ENCODE measurements at places on chromosomes 16 and 17.

DNA sequence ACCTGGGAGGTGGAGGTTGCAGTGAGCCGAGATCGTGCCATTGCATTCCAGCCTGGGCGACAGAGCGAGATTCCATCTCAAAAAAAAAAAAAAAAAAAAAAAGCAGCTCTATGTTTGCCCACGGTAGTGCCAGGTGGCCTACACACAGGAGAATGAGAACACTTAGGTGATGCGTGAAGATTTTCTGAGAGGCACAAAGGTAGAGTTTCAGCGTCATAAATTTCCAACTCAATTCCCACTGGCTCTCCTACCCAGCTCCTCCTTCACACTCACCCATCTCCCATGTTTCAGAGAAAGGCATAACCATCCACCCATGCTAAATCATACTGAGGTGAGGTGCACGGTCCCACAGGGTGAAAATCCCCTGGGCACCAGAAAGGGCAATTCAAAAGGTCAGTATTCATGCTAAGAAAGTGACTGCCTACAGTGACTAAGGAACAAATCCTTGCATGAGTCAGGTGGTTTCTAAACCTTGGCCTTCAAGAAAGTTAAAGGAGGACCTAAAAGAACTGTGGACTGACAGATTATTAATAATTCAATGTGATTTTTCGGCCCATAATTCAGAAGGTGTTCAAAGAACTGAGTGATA lies 4.8 kb downstream of the DCAKD start:
- DNase-seq, result no peak

GRCh38 chr17:4533523-4534504 lies 21.4 kb downstream of the MYBBP1A start:
- peak; percentile 85 for DNase-seq

- DNase-seq, result no peak
These were observed 17.1 kb downstream of the DGKE start for GRCh38 chr17:56851008-56851407.

GRCh38 chr17:37084372-37084771 lies 135.6 kb downstream of the AATF start:
- no peak for DNase-seq

DNA sequence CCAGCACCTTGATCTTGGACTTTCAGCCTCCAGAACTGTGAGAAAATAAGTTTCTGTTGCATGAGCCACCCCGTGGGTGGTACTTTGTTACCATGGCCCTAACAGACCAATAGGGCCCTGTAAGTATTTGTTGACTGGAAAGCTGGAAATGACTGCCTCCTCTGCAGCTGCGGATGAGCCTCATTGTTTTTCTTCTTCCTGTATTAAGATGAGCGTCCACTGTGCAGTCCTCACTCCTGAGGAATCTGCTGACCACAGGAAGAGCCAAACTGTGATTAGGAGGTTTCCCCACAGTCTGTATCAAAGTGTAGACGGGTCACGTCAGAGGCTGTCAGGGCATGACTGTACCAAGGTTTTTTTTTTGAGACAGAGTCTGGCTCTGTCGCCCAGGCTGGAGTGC lies 12.2 kb upstream of the AKTIP start:
- DNase-seq, result no peak

- no peak for DNase-seq
These were observed 13.3 kb downstream of the ARL2BP start for GRCh38 chr16:57258226-57258909.

DNA sequence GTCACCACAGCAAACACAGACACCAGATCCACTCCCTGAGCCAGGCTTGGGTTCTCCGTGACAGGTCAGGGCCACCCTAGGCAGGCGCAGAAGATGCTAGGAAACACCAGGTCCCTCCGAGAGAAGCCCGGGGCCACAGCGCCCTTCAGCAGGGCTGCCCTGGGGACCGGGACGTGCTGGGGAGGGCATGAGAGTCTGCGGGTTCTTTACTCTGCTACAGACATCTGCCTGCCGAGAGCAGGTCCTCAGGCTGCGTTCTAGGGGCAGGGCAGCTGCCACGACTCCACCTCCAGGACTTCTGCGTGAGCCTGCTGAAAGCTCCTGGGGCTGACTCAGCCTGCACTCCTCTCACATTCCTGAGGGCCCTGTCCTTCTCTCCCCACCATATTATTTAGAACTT lies 11.4 kb downstream of the MYLK3 start:
- no peak for DNase-seq

GRCh38 chr17:31907342-31907962 lies 5.9 kb upstream of the UTP6 start:
- DNase-seq, result no peak

DNA sequence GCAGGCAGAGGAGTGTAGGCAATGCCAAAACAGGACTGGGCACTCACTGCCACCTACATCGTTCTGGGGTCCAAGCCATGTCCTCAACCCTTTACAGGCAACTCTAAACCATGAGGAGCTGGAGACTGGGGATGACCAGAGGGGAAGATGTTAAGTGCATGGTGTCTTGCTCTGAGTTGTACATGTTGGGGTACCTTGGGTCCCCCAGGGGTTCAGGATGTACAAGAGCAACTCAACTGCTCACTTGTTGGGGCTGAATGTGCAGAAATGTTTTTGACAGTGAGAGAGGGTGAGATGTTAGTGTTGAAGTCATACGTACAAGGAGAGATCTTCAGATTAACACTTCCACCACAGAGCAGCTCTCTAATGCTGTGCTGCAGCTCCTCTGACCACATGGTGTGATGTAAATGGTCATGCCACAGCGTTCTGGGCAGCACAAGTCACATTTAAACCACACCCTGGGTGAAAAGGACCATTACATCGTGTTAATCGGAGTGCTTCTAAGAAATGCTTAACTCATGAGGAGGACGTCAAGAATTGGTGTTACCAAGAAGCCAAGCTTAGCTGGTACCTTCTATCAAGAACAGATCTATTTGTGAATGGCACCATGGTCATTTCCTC lies 2.4 kb downstream of the CCL18 start:
- DNase-seq, result no peak

GRCh38 chr17:1071103-1071825 lies 74.3 kb downstream of the TIMM22 start:
- no peak for DNase-seq

- DNase-seq, result no peak
These were observed 45.0 kb downstream of the KCNJ16 start for GRCh38 chr17:70119983-70120382.

DNA sequence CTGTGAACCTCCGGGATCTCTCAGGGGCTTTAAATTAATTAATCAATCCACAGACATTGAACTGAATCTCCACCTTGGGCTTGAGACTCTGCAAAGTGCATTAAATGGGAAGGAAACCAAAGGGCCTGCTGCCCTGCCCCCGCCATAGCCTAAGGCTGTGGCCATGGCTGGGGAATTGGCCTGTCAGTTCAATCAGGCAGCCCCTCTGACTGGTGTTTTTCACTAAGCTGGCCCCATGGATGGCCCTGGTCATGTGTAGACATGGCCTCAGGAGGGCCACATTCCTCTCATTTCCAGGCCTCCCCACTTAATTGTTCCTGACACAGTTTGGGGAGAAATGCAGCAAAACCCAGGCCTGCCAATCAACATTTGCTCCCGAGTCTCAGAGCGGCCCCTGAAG lies 499.8 kb downstream of the WWOX start:
- no peak for DNase-seq

DNA sequence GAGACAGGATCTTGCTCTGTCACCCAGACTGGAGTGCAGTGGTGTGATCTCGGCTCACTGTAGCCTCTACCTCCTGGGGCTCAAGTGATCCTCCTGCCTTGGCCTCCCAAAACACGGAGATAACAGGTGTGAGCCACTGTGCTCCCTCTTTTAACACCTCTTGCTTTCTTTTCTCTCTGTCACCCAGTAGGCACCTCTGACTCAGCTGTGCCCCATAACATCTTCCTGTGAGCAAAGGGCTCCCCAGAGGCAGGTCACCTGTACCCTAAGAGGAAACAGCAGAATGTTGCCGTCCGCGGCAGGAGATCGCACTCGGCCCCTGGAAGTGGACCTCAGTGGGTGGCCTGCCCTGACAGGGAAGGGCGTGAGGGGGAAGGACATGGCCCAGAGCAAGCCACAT lies 918 bp upstream of the NLRC3 start:
- no peak for DNase-seq
